ENCODE measurements at places on chromosomes 3 and 15. TPM values are rescaled to one million over a fixed set of nuclear protein-coding genes. Genes with fewer than 3 reads are reported as not detected.

- H3K27me3 ChIP-seq = no peaks in the 10 kb centered on the region
- no peaks in the 10 kb centered on the region for H3K36me3 ChIP-seq
- no peak for DNase-seq
- no peak overlapping the region for H3K4me3 ChIP-seq
- no peaks in the 10 kb centered on the region for H3K4me1 ChIP-seq
- H3K27ac ChIP-seq = no peak overlapping the region
These were observed 43.6 kb downstream of the DMXL2 start for GRCh38 chr15:51579012-51579411.

DNA sequence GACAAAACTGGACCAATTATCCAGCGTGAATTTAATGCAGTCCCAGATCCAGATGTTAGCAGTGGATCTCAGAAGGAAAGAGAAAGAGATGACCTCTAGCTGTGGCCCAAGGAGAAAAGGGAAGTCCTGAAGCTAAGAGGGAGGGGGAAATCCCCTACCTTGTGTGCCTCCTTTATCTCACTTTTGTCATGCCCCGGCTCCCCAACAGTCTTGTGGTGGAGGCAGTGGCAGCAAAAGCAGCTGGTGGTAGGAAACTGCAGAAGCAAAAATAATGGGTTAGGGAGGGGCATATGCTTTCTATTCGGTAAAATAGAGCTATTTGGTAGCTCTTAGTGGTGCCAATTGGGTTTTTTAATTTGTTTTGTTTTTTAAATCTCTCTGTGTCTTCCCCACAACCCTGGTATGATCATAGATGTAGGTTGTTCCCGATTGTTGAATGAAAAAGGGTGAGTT is 56.5 kb downstream of the MCTP2 start:
- DNase-seq = no peak
- H3K4me1 ChIP-seq = no peaks in the 10 kb centered on the region
- H3K27ac ChIP-seq = no peak overlapping the region
- no peaks in the 10 kb centered on the region for H3K27me3 ChIP-seq

DNA sequence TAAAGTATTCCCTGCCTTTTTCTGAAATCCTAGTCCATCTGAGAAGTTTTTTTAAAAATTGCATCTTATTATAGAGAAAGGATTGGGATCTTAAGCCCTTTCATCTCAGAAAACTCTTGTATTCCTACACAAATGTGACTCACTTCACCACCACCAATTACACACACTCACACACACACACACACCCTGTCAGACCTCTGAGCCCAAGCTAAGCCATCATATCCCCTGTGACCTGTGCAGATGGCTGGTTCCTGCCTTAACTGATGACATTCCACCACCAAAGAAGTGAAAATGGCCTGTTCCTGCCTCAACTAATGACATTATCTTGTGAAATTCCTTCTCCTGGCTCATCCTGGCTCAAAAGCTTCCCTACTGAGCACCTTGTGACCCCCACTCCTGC is 1181.9 kb downstream of the ROBO2 start:
- H3K27ac ChIP-seq = no peak overlapping the region
- no peaks in the 10 kb centered on the region for H3K4me1 ChIP-seq
- no peaks in the 10 kb centered on the region for H3K27me3 ChIP-seq
- DNase-seq = no peak

- no peaks in the 10 kb centered on the region for H3K4me1 ChIP-seq
- DNase-seq = no peak
- H3K27ac ChIP-seq = no peak overlapping the region
- no peaks in the 10 kb centered on the region for H3K36me3 ChIP-seq
These were observed 339.1 kb upstream of the POU1F1 start for GRCh38 chr3:87615506-87615905.

- peak overlapping the region; percentile 89 for H3K27ac ChIP-seq
- H3K4me1 ChIP-seq = peaks cover 69% of the 10 kb centered on the region
- H3K36me3 ChIP-seq = no peaks in the 10 kb centered on the region
- peak overlapping the region; percentile 73 for H3K4me3 ChIP-seq
- H3K27me3 ChIP-seq = no peaks in the 10 kb centered on the region
These were observed 11.8 kb downstream of the TNK2 start for GRCh38 chr3:195896361-195897080.

DNA sequence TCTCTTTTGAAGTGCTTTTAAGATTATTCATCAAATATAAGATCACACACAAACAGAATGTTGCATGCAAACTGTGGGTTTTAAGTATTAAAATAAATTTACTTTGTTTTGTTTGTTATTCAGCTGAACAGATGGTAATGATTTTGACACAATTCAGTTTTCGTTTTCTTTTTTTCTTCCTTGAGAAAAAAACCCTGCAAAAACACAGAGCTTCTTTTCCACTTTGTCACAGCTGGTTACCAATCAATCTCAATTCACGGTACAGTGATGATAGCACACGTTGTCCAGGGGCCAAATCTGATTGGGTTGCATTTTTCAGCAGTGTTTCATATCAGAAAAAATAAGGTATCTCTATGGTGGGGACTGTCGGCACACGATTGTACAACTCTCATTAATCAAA is 473.6 kb downstream of the ROBO2 start:
- DNase-seq = no peak
- no peaks in the 10 kb centered on the region for H3K36me3 ChIP-seq
- no peaks in the 10 kb centered on the region for H3K27me3 ChIP-seq
- H3K4me3 ChIP-seq = no peak overlapping the region
- no peak overlapping the region for H3K27ac ChIP-seq

GRCh38 chr15:101037090-101037830 is 118.1 kb downstream of the LRRK1 start:
- peaks cover 10% of the 10 kb centered on the region for H3K36me3 ChIP-seq
- peak; percentile 7 for DNase-seq
- no peak overlapping the region for H3K27ac ChIP-seq

- peaks cover 14% of the 10 kb centered on the region for H3K4me1 ChIP-seq
- no peak overlapping the region for H3K4me3 ChIP-seq
- DNase-seq = no peak
- no peaks in the 10 kb centered on the region for H3K36me3 ChIP-seq
- H3K27me3 ChIP-seq = peaks cover 25% of the 10 kb centered on the region
- H3K27ac ChIP-seq = no peak overlapping the region
These were observed 3.8 kb upstream of the WNT7A start for GRCh38 chr3:13883681-13884080.

DNA sequence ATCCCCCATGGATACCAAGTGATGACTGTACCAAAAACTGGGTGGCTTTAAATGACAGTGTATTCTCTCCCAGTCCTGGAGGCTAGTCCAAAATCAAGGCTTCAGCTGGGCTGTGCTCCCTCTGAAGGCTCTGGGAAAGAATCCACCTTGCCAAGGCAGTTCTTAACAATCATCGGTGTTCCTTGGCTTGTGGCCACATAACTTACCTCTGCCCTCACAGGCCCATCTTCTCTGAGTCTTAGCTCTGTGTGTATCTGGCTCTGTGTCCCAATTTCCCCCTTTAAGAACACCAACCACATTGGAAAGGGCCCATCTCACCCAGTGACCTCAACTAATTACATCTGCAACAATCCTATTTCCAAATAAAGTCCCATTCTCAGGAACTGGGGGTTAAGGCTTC is 503.0 kb upstream of the PROK2 start:
- no peak for DNase-seq
- no peak overlapping the region for H3K4me3 ChIP-seq
- H3K36me3 ChIP-seq = no peaks in the 10 kb centered on the region
- H3K27ac ChIP-seq = no peak overlapping the region

- no peaks in the 10 kb centered on the region for H3K36me3 ChIP-seq
- no peak for DNase-seq
- H3K27ac ChIP-seq = no peak overlapping the region
- no peaks in the 10 kb centered on the region for H3K27me3 ChIP-seq
- no peak overlapping the region for H3K4me3 ChIP-seq
- peaks cover 51% of the 10 kb centered on the region for H3K4me1 ChIP-seq
These were observed 14.0 kb downstream of the VGLL4 start for GRCh38 chr3:11629716-11630115.

GRCh38 chr3:140397847-140398246 is 280.0 kb upstream of the TRIM42 start:
- no peak for DNase-seq
- no peaks in the 10 kb centered on the region for H3K27me3 ChIP-seq
- H3K4me3 ChIP-seq = no peak overlapping the region
- no peaks in the 10 kb centered on the region for H3K4me1 ChIP-seq
- H3K27ac ChIP-seq = no peak overlapping the region

DNA sequence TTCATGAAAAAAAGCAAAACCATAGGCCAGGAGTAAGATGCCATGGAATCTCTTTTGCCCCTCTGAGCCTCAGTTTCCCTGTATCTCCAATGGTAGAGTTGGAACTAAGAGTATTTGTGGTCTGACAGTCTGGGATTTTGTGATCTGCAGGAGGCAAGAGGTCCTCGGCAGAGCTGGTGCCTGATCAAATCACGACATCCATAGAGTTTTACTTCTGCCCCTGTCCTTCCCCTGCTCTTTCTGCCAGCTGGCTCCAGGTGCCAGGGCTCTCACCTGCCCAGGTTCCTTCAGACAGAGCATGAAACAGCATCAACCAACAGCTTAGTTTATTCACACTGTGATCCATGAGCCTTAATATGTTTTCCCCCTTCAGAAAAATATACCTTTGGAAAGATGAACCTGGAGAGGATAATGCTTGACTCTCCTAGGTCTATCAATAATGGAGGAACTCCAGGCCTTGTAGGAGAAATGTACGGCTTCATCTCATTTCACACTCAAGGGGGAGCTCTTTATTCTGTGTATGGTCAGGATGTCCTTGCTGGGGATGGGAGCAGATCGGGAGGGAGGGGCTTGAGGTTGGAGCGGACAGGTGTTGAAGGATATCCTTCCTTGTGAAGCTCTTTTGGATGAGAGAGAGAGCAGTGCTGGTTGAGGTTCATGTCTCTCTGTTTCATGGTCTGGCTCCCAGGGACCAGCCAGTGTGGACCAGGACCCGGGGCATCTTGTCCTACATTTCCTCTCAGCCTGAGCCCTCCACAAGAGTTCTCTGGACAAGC is 309.9 kb downstream of the RPLP1 start:
- H3K4me3 ChIP-seq = no peak overlapping the region
- DNase-seq = no peak
- H3K27me3 ChIP-seq = no peaks in the 10 kb centered on the region
- no peaks in the 10 kb centered on the region for H3K4me1 ChIP-seq
- H3K27ac ChIP-seq = no peak overlapping the region
- H3K36me3 ChIP-seq = no peaks in the 10 kb centered on the region

GRCh38 chr3:187743195-187744141 is 1.8 kb downstream of the BCL6 start:
- H3K27me3 ChIP-seq = no peaks in the 10 kb centered on the region
- peak; percentile 72 for DNase-seq
- H3K27ac ChIP-seq = peak overlapping the region; percentile 97

- H3K27ac ChIP-seq = no peak overlapping the region
- no peaks in the 10 kb centered on the region for H3K36me3 ChIP-seq
- no peaks in the 10 kb centered on the region for H3K4me1 ChIP-seq
- no peaks in the 10 kb centered on the region for H3K27me3 ChIP-seq
These were observed 45.0 kb upstream of the SPRED1 start for GRCh38 chr15:38207621-38208020.

DNA sequence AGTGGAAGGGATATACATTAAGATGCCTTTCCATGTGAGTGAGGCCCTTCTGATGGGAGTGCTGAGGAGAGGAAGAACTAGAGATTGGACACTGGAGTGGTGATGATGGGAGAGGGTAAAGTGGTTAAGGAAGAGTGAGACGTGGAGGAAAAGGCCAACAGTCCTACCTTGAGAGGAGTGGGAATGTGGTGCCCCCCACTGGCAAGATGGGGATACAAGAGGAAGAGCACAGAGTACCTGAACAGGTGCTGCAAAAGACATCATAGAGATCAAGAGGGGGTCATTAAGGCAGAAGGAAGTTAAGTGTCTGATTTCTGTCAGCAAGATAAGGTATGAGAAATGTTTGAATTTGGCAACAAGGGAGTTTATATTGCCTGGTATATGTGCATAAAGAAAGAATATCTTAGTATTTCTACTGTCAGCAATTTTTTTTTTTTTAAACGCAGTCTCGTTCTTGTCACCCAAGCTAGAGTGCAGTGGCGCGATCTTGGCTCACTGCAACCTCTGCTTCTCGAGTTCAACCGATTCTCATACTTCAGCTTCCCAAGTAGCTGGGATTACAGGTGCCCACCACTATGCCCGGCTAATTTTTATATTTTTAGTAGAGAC is 34.0 kb downstream of the ARIH2 start:
- peaks cover 11% of the 10 kb centered on the region for H3K4me1 ChIP-seq
- H3K27ac ChIP-seq = no peak overlapping the region
- H3K36me3 ChIP-seq = peaks cover 26% of the 10 kb centered on the region
- DNase-seq = no peak

GRCh38 chr3:74611206-74611605 is 3.3 kb downstream of the CNTN3 start:
- H3K36me3 ChIP-seq = no peaks in the 10 kb centered on the region
- no peaks in the 10 kb centered on the region for H3K4me1 ChIP-seq
- no peak overlapping the region for H3K27ac ChIP-seq
- H3K4me3 ChIP-seq = no peak overlapping the region
- H3K27me3 ChIP-seq = peaks cover 40% of the 10 kb centered on the region

GRCh38 chr3:24550588-24550987 is 55.9 kb upstream of the THRB start:
- H3K4me3 ChIP-seq = no peak overlapping the region
- H3K27ac ChIP-seq = no peak overlapping the region
- H3K27me3 ChIP-seq = no peaks in the 10 kb centered on the region
- peaks cover 6% of the 10 kb centered on the region for H3K4me1 ChIP-seq

DNA sequence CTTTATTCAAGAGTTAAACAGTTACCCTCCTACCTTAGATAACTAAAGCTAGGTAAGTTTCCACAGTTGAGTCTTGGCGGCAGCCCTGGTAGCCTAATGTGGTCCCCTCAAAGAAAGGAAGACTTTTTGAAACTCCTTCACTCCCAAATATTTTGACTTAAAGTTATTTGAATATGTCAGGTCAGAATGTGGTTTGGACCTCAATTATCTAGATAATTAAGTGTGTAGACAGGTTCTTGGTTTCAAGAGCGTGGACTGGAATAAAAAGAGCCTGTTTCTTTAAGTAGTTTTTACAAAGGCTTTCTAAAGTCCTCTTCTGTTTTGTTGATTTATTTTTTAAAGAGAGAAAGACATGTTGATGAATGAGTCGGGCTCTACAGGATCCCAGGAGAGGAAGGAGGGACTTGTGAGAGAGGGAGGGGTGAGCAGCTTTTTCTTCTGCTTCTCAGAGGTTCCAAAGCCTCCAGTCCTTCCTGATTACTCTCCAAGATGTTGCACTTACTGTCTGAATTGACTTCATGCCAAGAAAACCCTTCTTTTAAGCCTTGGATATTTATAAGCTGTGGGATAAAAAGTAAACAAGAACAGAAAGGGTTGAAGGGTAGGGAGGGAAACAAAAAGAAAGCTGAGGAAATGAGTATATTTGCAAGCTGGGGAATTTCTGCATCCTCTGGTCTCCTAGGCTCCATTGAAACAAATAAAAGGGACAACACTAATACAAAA is 457.4 kb downstream of the IGSF11 start:
- H3K4me3 ChIP-seq = no peak overlapping the region
- H3K4me1 ChIP-seq = no peaks in the 10 kb centered on the region
- no peak overlapping the region for H3K27ac ChIP-seq
- no peak for DNase-seq
- no peaks in the 10 kb centered on the region for H3K36me3 ChIP-seq
- H3K27me3 ChIP-seq = no peaks in the 10 kb centered on the region

GRCh38 chr3:150451329-150452048 is 43.4 kb downstream of the TSC22D2 start:
- H3K4me3 ChIP-seq = no peak overlapping the region
- H3K27me3 ChIP-seq = no peaks in the 10 kb centered on the region
- no peaks in the 10 kb centered on the region for H3K36me3 ChIP-seq

Gene GPR27
- 5.8 TPM for total RNA-seq

Gene CCDC33
- not detected for total RNA-seq

Gene DOCK3
- 4.8 TPM for total RNA-seq

Gene WDR93
- not detected for total RNA-seq

Gene CDHR4
- not detected for total RNA-seq

Gene SAMD7
- total RNA-seq = not detected

Gene TGM4
- not detected for total RNA-seq

Gene C3orf20
- not detected for total RNA-seq

Gene CDCP1
- 4.9 TPM for total RNA-seq

Gene C3orf85
- total RNA-seq = not detected

Gene LCTL
- total RNA-seq = not detected

All from heart left ventricle (tissue), 16 donors.